Lower leg skin (tissue), 4 donors: ENCODE measurements at places on chromosomes 16 and 17.

- DNase-seq, result no peak
Measured at GRCh38 chr17:81287152-81287551, 8.0 kb downstream of the SLC38A10 start.

DNA sequence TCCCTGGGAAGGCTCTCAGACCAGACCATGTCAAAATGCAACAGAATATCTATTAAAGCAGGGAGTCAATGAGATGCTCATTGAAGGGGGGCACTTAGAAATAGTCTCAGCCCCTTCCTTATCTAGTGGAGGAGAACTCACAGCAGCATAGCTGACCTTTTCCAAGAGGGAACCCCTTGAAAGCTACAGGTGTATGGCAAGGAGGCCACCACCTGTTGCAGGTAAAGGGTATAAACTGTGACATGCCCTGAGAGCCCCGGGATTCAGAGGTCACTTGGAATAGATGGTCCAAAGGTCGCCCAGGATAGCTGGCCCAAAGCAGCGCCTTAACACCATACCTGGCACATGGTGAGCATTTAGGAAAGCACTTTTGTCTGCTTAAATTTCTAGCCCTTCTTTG lies 120.2 kb upstream of the RPL38 start:
- DNase-seq, result no peak

- DNase-seq, result no peak
Measured at GRCh38 chr17:4959261-4959965, 8.2 kb downstream of the SPAG7 start.

DNA sequence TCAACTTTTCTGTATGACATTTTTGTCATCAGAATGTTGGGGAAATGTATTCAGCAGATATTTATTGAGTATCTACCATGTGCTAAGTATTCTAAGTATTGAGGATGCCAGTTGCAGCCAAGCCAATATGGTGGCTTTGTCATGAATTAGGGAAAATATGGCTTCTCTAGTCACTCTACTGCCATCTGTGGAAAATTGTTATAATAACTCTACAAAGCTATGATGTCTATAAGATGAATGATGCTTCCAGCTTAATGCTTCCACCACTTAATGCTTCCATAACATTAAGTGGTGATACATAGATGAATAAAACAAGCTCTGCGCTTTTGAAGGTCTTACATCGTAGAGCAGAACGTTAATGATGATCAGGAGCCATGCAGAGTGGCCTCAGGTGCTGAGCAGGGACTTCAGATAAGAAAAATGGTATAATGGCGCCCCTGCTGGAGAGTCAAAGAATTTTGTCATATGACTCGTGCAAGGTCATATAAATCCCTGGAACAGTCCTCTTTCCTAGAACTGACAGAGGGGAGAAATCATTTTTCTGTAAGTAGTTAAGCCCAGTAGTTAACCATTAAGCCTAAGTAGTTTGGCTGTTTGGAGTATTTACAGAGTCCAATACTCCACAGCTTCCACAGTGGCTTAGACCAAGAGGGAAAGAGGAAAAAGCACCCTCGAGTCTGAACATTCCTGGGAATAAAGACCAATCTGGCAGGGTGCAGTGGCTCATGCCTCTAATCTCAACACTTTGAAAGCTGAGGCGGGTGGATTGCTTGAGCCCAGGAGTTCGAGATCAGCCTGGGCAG lies 2.7 kb upstream of the TMIGD1 start:
- no peak for DNase-seq

DNA sequence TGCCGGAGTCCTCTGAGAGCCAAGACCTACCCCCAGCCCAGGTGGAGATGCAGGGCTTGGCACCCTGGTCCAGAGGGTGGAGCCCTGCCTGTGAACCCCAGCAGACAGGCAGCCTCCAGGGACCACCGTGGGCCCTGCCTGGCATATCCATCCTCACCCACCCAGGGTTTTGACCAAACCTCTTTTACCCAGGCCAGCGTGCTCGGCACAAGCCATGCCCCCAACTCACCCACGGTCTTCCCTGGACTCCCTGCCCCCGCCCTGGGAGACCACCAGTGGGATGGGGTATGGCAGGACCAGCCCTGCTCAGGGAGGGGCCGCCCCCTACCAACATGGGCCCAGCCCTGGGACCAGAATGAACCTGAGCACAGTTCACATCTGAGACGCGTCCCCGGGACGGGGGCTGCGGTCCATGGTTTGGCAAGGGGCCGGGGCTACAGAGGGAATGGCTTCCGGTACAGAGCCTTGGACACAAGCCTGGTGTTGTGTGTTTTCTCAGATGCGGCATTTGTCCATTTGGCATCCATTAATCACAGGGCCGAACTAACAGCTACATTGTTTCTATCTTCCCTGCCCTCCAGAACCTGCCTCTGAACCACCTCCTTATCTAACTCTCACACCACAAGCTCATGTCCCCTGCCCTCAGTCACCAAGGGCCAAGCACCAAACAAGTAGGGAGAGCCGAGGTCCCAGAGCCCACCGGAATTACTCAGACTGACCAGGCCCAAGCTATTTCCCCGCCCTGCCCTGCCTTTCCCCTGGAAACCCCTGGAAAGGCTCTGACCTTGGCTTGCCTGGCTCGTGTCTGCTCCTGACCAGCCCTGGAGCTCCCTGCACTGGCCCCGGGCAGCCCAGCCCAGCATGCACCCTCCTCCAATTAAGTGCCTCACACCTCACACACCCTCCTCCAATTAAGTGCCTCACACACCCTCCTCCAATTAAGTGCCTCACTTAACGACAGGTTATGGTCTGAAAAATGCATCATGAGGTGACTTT lies 14.1 kb downstream of the HS3ST6 start:
- DNase-seq, result no peak

- DNase-seq, result no peak
Measured at GRCh38 chr17:63275318-63275970, 170.7 kb downstream of the CYB561 start.

GRCh38 chr16:24980077-24980793 lies 34.9 kb downstream of the ARHGAP17 start:
- no peak for DNase-seq

DNA sequence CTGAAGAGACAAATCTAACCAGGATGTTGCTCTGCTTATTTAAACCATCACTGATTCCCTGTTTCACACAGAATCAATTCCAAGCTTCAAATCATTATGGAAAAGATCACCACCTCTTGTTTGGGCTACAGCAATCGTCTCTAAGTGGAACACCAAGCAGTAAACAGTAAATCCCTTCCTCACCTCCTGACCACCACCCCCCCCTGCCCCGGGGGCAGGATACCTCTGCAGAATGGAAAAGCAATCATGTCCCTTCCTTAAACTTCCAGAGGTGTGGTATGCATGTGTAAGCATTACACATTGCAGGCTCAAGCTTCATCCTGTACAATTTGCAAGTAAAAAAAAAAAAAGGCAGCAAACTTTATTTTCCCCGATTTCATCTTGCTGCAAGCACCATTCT lies 373.8 kb downstream of the NPIPA8 start:
- no peak for DNase-seq

GRCh38 chr16:15950161-15950854 lies 892 bp downstream of the ABCC1 start:
- DNase-seq, result peak; percentile 28

- DNase-seq, result no peak
Measured at GRCh38 chr17:17606416-17607000, 15.0 kb upstream of the PEMT start.

DNA sequence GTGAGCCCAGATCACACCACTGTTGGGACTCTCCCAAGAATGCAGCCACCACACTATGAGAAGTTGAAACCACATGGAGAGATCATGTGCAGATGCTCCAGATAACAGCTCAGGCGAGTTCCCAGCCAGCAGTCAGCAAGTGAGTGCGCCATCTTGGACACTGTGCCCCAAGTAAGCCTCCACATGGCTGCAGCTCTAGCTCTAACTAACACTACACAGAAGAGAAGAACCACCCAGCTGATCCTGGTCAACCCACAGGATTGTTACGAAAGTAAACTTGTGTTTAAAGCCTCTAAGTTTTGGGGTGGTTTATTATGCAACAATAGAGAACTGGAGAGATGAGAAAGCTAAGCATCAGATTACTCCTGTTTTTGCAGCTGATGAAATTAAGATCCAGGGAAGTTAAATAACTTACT lies 25.8 kb downstream of the SLC38A7 start:
- DNase-seq, result no peak

DNA sequence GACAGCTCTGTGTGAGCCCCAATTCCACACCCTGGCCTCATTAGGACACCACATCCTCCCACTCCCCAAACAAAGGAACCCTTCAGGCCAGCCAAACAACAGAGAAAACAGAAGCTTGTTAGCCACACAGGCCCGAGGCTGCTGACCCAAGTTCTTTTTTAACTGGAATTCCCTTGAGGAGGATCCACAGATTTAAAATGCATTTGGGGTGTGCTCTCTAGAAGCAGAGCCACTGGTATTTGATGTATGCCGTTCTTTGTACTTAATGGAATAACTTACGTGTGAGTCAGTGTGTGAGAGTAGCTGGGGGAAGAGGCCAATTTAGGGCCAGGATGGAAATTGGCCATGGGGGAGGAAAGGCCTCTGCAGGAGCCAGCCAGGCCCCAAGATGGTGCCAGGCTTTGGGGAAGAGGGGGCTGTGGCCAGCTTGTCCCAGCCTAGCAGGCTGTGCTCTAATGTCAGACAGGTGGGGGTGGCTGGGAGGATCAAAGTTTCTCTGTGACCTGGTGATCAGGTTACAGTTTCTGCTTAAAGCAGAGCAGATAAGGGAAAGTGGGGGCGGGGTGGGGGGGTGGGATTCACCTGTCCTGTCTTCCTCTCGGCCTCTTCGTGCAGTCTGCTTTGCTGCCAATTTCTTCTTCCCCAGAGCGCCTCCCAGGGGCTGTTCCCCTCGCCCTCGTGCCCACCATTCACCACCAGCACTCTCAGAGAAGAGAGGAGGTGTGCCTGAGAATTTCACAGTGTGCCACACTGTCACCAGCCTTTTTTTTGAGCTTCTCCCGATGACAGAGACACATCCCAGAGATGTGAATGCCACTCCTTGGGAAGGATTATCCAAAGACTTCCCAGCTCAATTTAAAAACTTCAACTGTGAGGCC lies 50.8 kb downstream of the TOM1L2 start:
- peak; percentile 80 for DNase-seq

DNA sequence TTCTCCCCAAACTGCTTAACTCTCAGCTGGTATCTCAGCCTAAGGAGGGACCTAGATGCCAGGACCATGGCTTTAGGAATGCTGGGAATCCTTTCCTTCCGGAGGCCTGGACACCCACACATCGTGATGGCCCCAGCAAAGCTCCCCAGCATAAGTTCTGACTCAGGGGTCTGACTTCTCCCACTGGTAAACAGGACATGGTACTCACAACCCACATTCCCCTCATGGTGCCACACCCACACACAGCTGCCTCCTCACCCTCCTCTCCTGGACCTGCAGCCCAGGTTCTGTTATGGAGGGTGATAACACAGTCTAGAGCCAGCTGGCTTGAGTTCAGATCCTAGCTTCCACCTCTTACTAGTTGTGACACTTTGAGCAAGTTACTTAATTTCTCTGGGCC lies 719 bp upstream of the RNF227 start:
- no peak for DNase-seq

- no peak for DNase-seq
Measured at GRCh38 chr17:494601-495265, 142.1 kb upstream of the RPH3AL start.

- no peak for DNase-seq
Measured at GRCh38 chr17:81727324-81728031, 15.4 kb downstream of the SLC25A10 start.

- DNase-seq, result no peak
Measured at GRCh38 chr16:46807336-46807735, 23.6 kb downstream of the C16orf87 start.

DNA sequence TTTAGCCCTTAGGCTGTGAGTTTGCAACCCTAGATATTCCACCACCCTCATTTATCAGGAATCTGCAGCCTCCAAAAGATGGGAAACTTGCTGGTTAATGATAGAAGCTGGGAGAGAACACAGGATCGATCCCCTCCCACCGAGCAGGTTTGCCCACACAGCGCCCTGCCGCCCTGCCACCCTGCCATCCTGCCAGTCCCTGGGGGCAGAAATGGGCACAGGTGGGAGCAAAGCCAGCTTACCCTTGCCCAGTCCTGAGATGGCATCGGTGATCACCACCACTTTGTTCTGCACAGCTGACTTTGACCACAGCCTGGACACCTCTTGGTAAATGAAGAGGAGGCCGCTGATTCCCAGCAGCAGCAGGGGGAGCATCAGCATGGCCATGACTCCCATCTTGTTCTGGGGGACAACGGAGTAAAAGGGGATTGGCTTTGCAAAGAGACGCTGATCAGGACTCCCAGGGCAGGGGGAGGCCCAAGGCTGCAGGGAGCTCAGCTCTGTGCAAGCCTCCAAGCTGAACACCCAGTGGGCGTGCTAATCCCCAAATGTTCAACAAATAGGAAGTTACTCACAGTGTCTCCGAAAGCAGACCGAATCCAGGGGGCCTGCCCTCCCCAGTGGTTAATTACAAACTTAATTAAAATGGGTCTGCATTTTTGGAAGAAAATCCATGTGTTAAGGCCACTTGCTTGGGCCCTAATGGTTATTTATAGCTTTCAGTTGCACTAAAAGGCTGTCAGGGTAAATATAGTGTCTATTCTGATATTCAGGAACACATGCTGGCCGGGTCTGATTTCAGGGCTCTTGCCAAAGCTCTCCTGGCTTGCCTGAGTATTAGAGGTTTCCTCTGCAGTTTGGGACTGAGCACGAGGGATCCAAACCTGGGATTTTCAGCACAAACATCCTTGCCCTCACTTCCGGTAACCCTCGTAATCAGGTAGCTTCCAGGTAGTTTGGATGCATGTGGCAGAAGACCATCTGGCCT lies at the start of gene DHRS7C:
Gene DHRS7C (minus strand): TSS at position 704 of the 988 bp plus-strand sequence. CDS start 308 bp downstream, at position 396.
- no peak for DNase-seq

- DNase-seq, result no peak
Measured at GRCh38 chr16:66196770-66197169, 169.7 kb upstream of the CDH5 start.

- DNase-seq, result no peak
Measured at GRCh38 chr17:67884741-67885140, 59.4 kb downstream of the BPTF start.

DNA sequence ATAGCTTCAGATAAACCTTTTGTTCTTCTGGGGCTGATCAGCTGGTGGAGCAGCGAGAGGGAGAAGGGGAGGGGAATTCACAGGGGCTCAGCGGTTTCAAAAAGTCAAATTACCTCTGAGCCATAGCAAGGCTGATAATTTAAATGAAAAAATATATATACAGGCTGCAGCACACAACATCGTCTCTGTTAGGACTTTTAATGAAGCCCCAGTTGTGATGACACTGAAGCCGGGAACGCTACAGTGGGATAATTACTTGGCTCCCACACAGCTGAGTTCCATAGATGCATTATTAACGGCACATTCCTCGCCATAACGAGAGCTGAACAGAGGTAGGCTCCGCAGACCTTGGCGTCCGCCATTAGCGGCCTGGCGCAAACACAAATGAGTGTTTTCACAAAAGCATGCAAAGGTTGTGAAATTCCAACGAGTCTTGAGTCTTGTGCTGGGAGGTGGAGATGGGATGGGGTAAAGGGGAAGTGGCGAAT lies 216.0 kb downstream of the C16orf78 start:
- DNase-seq, result no peak

DNA sequence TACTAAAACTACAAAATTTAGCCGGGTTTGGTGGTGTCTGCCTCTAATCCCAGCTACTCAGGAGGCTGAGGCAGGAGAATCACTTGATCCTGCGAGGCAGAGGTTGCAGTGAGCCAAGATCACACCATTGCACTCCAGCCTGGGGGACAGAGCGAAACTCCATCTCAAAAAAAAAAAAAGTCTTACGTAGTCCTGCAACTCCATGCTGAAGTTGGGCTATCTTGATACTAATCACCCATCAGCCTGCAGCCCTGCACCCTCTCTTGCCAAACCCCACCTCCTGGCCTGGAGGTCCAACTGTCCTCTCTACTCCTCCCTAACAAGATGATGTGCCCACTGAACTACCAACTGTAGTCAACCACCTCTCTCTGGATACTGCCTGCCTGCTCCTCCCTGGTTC lies 4.8 kb downstream of the TMEM170A start:
- DNase-seq, result no peak
